Stimulated activated CD4-positive, alpha-beta T cell treated with anti-CD3 and anti-CD28 coated beads, Interleukin-15, amount 100 ng/mL, for 1 hour (primary cell): ENCODE measurements at places on chromosomes 11 and 22.

DNA sequence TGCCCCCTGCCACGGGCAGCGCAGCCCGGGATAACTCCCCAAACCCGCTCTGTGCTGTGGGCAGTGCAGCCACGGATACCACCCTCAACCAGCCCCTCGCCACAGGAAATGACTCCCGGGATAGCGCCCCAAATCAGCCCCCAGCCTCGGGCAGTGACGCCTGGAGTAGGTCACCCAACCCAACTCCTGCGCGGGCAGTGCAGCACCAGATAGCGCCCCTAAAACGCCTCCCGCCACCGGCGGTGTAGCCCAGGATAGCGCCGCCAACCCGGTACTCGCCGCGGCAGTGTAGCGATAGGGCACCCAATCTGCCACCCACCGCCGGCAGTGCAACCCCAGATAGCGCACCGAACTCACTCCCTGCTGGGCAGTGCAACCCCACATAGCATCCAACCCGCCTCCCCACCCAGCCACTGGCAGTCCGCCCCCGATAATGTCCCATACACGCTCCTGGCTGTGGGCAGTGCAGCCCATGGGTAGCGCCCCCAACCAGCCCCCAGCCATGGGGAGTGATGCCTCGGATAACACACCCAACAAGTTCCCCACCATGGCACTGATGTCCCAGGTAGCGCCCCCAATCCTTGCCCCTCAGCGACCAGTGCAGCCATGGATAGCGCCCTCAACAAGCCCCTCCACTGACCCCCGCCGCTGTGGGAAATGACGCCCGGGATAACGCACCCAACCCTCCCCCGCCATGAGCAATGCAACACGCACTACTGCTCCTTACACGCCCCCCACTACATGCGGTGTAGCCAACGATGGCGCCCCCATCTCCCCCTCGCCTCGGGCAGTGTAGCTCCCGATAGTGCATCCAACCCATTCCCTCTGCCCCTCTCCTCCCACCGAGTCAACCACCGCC lies 1.5 kb downstream of the RFPL2 start:
- no peak for DNase-seq

DNA sequence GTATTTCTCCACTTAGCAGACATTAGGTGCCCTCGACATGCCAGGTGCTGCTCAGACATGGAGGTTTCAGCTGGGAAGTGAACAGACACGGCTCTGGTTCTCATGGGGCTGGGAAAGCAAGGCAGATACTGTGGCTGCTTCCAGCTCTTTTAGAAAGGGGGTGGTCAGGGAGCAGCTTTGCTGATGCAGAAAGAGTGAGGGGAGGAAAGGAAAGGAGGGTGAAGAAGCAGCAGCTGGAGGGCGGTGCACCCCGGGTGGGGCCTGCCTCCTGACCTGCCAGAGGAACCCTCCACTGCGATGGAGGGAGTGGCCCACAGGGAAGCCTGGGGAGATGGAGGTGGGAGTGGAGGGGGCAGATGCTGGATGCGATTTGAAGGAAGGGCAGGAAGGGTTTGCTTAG lies 76.8 kb downstream of the MORC2 start:
- DNase-seq = no peak

GRCh38 chr11:113681711-113682413 lies 24.2 kb downstream of the TMPRSS5 start:
- no peak for DNase-seq

- DNase-seq = no peak
Observed at GRCh38 chr11:70535191-70535971, 137.1 kb downstream of the CTTN start.

DNA sequence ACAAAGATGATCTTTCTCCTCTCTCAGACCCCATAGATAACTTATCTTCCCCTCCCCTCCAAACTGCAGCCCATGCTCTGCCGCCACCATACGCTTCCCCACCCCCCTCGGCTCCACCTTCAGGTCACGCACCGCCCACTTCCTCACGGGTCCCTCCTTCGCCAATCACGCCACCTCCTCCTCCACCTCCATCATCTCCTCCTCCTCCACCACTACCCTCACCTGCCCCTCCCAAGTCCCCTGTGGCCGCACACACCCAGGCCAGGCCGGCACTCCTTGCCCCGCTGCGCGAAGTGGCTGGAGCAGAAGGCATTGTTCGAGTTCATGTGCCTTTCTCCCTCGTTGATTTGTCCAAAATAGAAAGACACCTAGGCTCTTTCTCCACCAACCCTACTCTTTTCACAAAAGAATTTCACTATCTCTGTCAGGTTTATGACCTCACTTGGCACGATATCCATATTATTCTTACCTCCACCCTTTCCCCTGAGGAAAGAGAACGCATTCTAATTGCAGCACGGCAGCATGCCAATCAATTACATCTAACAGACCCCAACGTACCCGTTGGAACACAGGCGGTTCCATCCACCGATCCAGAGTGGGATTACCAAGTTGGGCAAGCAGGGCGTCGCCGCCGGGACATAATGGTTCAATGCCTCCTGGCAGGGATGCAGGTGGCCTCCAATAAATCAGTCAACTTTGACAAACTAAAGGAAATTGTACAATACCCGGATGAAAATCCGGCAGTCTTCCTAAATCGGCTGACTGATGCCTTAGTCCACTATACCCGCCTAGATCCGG lies 12.3 kb upstream of the OR56A3 start:
- DNase-seq = no peak

GRCh38 chr11:101453682-101454081 lies 130.1 kb downstream of the TRPC6 start:
- no peak for DNase-seq
